ENCODE measurements at places on chromosomes 11 and 22.

GRCh38 chr11:18188796-18189195 lies 16.2 kb downstream of the MRGPRX4 start:
- DNase-seq, result no peak

GRCh38 chr22:21582801-21583740 lies 15.6 kb downstream of the UBE2L3 start:
- no peak for DNase-seq

- no peak for DNase-seq
Measured at GRCh38 chr22:40058265-40058664, 63.5 kb downstream of the FAM83F start.

DNA sequence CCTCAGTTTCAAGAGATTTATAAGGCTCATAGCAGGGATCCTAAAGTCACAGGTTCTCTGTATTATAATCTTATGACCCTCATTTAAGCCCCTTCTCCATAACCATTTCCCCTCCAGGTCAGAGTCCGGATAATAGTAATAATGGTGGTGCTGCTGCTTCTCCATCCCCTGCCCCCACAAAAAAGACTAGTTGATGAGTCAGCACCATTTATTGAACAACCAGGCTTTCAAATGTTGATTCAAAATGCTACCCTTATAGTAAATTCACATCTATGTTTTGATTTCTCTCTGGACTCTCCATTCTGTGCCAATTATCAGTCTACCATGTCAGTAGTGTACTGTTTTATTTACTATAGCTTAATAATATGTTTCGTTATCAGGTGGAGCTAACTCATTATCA lies 17.6 kb upstream of the RIC3 start:
- no peak for DNase-seq

- no peak for DNase-seq
Measured at GRCh38 chr11:17812091-17812864, 77.7 kb downstream of the KCNC1 start.

DNA sequence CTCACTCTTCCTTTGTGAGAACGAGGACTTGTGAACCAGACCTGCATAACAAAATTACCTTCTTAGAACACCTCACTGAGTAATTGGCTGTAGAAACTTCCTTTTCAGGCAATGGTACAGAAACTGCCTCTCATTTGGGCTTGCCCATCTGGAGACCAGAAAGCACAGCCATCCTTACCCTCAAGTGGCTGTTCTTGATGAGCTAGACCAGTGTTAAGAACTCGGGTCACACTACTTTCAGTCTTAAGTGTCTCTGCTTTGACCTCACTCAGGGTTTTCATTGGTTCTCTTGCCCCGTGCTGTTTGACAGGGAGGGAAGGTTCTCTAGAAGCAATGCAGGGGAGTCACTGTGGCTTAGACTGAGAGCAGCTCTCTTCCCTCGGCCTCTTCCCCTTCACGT lies 29.3 kb downstream of the NAT10 start:
- DNase-seq, result no peak

DNA sequence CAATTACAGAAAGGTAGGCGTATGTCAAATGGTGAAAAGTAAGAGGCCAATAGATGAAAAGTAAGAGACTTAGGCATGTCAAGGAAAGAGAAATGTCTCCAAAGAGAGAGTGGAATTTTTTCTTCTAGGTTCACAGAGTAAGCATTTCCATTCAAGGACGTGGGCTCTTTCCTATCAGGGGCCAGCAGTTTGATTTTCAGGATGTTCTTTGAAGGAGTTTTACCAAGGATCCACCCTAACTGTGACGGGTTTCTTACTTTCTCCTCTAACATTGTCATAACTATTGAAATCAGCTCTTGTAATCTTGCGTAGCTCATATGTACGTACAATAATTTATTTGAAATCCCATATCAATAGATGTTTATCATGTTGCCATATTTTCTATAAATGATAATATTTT lies 2112.2 kb upstream of the RAG2 start:
- DNase-seq, result no peak

DNA sequence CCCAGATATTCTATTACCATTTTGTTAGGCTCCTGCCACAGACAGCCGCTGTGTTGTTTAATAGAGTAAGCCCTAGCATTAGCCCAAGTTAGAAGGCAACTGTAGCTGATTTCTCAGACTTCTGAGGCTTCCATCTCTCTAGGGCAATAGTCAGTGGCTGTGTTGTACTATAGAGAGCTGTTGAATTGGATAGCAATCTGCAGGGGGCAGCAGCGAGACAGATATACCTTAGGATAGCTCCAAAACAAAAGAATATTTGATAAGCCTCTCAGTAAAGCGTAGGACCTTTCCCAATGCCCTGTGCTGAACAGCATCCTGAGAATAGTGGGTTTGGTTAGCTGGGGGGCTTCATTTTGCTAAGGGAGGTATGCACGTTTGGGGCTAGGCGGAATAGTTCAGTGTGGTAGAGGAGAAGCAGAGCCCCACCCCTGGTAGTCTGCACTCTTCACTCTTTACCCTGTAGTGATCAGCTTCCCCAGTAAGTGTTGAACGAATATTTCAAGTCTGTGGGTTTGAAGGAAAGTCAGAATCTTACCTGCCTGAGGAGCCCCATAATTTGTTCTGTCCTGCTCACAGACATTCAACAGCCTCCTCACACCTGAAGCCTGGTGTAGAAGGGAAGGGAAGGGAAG lies 515.1 kb downstream of the INSC start:
- DNase-seq, result no peak

- DNase-seq, result no peak
Measured at GRCh38 chr11:105548359-105548758, 61.5 kb upstream of the GRIA4 start.
